ENCODE measurements at places on chromosomes 2 and 18.

DNA sequence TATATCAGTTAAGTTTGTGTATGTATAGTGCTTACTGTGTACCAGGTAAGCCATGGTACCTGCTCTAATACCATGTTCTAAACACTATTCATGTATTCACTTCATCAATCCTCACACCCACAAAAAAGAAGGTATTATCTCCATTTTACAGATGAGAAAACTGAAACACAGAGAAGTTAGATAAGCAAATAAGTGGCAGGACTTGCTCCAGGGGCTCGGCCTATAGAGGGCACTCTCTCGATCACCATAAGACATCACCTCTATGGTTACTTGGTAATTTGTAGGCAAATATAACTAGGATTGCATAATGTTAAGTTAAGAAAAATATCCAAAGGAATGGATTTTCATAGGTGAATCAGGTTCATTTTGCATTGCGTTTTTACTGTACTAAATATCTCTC, 118.1 kb upstream of the FN1 start:
- no peak for DNase-seq

DNA sequence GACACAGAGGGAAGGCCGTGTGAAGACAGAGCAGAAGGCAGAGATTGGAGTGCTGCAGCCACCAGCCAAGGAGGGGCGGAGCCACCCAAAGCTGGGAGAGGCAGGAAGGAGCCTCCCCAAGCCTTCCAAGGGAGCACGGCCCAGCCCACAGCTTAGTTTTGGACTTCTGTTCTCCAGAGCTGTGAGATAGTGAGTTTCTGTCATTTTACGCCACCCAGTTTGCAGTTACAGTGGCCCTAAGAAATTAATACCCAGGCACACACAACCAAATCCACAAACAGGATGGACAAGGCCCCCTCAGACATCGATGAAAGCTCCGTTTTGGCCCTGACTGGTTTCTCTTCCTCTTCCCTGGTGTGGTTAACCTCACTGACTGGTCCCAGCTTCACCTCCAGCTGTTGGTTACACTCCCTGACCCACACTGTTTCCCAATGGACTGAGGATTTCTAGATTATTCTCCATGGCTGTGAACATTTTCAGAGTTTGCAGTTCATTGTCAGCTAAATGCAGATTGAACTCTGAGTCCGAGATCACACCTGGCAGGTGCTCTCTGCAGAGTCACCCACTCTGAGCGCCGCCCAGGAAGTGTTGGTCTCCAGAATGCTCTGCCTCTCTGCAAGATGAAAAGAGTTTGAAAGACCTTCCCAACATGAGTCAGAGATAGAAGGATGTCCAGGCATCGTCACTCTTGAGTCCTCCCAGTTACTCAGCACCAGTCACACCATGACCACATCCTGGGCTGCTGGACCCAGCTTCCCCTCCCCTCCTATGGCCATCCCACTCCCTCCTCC, 100.2 kb downstream of the TWIST2 start:
- DNase-seq: peak; percentile 76

DNA sequence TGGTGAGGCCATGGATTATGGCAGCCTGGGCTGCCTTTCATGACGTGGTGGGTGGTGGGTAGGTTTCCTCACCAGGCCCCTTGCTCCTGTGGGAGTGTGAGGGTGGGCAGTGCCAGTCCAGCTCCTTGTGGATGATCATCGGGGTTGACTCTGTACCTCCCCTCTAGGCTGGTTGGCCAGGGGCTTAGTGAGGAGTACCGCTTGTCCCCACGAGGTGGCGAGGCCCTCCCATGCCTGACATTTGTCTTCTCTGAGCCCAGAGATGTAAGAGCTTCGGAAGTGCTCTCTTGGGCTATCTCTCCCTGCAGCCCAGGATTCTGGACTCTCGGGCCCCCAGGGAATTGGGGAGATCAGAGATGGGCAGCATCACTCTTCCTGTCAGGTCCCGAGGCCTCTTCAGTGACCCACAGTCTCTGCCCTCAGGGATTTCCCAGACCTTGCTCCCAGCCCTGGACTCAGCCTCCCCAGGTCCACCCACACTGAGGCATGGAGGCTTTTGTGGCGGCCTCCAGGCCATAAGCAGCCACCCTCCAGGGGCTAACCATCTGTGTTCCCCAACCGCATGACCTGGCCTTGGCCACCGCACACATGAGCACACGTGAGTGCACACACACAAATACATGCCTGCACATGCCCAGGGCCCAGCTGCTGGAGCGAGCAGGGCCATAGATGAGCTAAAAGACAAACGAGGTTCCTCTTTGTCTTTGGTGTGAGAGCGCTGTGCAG, 6.5 kb downstream of the SPR start:
- DNase-seq: peak; percentile 76

GRCh38 chr2:168404764-168405163, 51.3 kb upstream of the CERS6 start:
- no peak for DNase-seq

DNA sequence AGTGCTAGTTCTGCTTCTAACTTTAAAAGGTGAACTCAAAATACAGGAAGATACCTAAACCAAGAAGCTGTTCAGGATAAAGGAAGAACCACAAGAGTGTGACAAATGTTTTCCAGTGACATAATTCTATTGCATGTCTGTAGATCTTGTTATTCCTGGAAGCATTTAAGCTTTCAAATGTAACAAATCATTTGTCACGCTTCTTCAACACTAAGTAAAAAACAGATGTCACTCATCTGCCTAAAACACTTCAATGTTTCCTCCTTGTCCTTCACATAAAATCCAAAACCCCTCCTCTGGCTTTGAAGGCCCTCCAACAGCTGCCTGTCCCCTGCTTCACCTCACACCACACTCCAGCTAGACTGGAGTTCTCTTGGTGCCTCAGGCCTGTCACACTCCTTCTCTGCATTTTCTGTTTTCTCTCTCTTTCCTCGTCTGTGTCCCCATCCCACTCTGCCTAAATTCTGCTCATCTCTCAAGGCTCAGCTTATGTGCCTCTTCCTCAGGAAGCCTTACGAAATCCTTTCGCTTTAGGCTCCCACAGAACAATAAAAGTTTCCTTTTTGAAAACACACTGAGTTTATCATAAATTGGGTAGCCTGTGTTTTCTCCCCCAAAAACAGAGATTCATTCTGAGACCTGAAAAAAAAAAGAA, 6.4 kb upstream of the CLEC4F start:
- DNase-seq: no peak

GRCh38 chr2:203592470-203592869, 57.4 kb upstream of the RAPH1 start:
- no peak for DNase-seq

GRCh38 chr2:58895857-58896256, 654.7 kb upstream of the FANCL start:
- no peak for DNase-seq

DNA sequence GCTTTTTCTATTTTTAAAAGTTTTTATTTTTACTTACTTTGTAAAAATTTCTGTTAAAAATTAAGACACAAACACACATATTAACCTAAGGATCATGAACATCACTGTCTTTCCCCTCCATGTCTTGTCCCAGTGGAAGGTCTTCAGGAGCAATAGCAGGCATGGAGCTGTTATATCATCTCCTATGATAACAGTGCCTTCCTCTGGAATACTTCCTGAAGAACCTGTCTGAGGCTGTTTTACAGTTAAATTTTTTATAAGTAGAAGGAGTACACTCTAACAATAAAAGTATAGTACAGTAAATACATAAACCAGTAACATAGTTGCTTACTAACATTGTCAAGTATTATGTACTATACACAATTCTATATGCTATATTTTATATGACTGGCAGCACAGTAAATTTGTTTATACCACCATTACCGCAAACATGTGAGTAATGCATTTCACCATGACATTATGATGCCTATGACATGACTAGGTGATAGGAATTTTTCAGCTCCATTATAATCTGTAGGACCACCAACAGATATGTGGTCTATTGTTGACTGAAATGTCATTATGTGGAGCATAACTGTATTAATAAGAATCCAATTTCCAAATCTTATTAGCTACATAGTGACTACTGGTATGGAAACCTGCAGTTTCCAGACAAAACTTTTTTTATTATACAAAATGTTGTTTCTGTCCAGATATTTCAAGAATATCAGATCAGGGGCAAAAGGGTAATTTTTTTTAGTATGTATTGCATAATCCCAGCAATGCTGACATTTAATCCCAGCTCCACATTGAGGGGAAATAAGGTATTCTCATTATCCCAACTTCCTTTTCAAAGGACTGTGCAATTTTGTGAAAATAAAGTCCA, 337.2 kb upstream of the SLC39A10 start:
- peak; percentile 11 for DNase-seq

DNA sequence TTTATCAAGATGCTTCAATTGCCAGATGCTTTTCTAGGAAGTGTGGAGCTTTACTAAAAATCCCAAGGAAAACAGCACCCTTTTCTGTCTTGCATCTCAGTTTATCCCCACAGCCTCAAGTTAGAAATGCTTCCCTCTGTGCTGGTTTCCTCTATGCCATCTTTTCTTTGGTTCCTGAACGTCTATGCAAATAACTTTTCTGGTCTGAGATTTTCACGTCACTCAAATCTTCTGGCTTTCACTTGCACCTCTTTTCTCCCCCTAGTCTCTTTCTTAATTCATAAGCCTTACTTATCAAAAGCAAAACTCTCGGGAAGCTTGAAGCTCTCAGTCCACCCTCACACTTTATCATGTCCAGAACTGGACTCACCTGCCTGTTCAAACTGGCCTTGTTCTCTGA, 33.9 kb downstream of the ARHGAP25 start:
- DNase-seq: no peak

- no peak for DNase-seq
Observed at GRCh38 chr2:150783015-150783414, 295.5 kb upstream of the RND3 start.

DNA sequence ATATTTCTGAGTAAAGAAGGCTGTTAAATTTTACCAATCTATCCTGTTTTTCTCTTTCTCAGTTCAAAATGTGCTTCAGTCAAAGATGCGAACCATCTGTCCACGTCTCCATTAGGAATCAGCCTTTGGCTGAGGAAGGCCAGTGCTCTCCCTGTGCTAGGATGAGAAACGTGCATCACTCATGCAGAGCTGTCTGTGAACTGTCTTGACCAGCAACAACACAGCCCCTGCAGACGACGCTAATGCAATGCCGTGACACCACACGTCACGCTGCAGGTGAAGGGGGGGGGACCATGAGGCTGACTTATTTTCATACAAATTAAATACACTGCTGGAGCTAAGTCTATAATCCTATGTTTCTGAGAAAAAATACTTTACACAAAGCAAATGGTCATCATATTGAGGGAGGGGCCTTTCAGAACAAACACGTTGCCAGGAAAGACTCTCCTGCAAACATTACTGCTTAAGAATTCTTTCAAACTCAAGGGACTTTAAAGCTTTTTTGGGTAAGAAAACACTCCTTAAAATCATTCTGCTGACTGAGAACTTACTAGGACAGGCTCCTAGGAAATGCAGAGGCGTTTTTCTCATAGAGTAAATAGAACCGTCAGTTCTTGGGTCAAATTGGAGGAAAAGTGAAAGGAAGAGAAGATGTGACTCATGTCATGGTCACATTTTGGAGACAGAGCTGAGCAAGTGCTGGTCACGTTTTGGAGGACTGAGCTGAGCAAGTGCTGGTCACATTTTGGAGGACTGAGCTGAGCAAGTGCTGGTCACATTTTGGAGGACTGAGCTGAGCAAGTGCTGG, 97.0 kb downstream of the MBP start:
- no peak for DNase-seq

GRCh38 chr2:223522796-223523195, 79.4 kb downstream of the SCG2 start:
- DNase-seq: no peak

GRCh38 chr18:8800876-8801262, 95.5 kb downstream of the MTCL1 start:
- DNase-seq: no peak

GRCh38 chr2:71550801-71551630, 97.7 kb downstream of the DYSF start:
- no peak for DNase-seq

DNA sequence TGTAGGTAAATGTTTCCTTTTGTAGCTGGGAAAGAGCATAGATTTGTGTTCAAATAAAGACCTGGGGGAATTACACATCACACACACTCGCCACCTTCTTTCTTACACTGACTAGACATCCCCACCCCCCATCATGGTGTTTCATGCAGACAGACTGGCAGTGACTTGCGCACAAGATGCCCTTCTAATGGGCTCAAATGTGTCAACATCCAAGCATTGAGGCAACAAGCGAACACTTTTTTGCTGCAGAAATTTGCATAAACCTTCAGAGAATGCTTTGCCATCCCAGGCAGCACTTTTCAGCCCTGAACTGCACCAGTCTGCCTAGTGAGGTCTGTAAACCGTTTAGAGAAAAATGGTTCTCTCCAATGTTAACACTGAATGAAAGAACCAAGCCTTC, 4.5 kb downstream of the HOXD8 start:
- DNase-seq: no peak

GRCh38 chr2:238926761-238927611, 79.1 kb downstream of the TWIST2 start:
- no peak for DNase-seq

DNA sequence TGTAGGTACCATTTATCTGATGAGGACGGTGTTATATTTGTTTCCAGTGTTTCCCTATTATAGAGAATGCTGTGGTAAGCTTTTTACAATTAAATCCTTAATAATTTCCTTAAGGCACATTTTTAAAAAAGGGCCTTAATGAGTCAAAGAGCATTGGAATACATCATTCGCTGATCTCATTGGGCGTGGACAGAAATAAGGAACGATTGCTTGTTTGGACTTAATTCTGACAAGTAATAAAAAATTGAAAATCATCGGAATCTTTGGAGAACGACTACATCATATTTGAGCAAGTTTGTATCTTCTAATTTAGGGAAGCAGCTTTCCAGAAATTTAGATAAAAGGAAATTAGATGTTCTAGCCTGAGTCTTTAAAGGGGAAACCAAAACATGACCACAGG, 11.3 kb downstream of the AGPS start:
- no peak for DNase-seq

DNA sequence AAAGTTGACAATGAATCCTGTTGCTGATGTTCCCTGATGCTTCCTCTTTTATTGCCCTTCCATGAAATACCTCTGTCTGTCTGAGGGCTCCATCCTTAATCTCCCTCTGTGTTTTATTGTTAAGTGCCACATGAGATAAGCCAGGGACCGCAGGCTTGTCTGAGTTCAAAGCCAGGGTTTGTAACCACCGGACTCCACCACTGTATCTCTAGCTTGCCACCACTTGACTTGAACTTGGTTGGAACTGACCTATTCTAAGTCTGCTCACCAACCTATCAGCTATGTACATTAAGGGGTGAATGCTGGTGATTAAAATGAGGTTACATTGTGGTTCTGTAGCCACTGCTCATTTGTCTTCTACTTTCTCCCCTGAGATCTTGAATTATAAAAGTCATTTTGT, 328.5 kb upstream of the ZEB2 start:
- DNase-seq: no peak

- no peak for DNase-seq
Observed at GRCh38 chr18:79410731-79411613, 15.2 kb downstream of the NFATC1 start.
